DMS 273 treated with DMSO at 0.1 percent for 48 hours (cell line): ENCODE measurements at places on chromosomes 6 and 20.

DNA sequence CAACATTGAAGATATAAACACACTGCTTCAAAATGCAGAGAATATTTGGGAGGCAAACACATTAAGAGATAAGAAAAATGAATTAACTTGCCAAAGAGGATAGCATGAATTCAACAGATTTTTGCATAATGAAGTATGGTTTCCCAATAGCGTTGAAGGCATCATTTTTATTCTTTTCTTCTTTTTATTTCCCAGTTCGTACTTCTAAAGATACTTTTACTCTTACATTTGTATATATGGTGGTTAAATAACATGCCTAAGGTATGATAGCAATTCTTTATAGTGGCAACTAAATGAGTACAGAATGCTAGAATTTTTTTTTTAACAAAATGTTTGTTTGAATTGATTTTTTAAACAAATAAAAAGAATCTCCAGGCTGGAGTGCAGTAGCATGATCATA, 473.4 kb upstream of the MARCKS start:
- no peak for DNase-seq

DNA sequence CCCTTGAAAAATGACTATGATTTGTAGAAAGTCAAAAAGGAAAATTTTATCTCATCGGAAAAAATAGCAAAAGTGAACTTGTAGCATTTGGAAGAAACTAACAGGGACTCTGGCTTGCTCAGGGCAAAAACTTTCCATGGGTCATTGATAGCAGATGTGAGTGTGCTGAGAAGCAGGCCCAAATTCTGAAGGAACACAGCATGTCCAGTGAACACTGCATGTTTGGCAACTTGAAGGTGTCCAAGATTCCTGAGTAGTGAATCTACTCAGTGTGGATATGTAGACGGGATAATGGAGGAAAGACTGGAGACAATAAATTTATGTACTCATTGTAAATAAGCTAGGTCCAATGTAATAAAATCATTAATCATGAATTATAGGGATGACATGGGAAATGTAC, 8.2 kb downstream of the SLC17A2 start:
- DNase-seq = no peak

GRCh38 chr6:41272591-41273240, 13.8 kb downstream of the TREM1 start:
- DNase-seq = no peak

DNA sequence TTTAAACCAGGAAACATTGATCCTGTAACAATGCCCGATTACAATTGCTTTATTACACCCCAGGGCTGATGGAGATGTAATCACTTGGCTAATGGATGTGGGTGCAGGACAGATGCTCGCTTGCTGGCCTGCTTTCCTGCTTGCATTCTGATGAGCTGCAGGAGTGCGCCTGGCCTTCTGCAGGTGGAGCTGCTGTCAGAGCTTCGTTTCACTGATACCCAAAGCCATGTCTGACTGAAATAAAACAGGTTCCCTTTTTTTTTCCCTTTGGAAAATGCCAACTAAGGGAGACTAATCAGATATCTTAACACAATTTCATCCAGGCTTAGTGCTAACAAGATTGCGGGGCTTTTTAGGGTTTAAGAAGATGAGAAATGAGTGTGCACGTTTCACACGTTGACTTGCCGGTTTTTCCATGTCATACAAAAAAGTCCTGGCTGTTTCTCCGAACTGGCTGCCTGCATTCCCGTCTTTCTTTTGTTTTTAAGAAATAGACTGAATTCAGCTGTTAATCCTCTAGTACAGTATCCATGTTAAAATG, 60.7 kb downstream of the VAPB start:
- no peak for DNase-seq

DNA sequence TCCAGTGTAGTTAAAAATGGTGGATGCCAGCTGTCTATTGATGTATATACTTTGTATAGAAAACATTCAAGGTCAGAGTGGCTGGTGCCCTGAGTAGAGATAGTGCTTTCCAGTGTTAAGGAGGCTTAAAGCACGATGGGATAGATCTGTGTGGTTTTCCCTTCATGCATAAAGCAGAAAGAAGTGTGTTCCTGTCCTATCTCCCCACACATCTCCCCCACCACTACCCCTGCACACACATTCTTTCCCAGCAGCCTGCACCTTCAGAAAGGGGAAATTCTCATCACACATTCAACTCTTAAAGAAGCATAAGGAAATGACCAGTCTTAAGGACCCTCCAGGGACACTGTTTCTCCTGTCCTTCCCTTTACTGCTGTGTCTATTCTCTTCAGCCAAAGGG, 221.7 kb upstream of the TAB2 start:
- DNase-seq = no peak

DNA sequence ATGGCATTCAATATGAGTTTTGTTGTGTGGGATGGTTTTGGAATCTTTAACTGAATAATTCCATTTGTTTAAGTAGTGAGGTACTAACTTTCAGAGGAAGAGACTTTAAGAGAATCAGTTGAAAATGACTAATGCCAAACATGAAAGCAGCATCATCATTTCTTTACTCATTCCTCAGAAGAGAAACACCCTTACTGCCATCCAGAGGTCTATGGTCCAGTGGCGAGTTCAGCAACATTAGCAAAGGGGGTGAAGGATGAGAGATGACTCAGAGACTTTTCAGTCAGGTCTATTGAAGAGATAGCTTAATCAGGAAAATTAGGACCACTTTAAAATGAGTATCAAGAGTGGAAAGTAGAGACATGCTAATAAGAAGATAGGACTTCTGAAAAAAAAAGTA, 118.8 kb downstream of the COL19A1 start:
- DNase-seq = no peak

DNA sequence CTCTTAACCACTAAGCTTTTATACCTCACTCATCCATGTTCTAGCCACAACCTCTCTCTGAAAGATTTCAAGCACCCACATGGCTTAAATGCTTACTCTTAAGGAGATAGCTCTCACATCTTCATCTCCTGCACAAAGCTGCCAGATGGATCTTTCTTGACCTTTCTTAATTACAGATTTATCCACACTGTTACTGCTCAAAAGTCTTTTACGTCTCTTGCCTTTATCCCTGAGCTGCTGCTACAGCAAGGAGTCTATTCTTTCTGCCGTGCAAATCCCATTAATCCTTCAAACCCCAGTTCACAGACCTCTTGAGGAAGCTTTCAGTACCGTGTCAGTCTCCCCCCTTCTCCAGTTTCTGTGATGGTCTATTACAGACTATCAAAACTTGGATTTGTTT, 54.6 kb downstream of the B4GALT5 start:
- DNase-seq = no peak

- peak; percentile 96 for DNase-seq
These were observed 145.1 kb downstream of the PREX1 start for GRCh38 chr20:48682529-48683363.

DNA sequence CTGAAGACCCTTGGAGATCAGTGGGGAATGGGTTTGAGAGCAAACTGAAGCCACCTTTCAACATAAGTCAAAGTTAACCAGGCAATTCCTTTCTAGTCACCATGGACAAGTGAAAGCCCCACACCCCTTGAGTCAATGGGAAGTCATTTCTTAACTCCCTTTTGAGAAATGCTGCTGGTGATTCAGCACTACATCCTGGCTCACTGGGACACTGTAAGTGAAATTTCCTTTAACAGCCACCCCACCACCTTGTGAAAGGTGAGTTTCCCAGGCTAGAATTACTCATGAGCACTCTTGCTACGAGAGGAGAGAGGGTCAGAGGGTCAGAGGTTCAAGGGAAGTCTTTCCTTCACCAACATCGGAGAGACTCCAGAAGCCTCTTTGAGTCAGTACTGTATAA, 93.3 kb upstream of the MARCKS start:
- no peak for DNase-seq

DNA sequence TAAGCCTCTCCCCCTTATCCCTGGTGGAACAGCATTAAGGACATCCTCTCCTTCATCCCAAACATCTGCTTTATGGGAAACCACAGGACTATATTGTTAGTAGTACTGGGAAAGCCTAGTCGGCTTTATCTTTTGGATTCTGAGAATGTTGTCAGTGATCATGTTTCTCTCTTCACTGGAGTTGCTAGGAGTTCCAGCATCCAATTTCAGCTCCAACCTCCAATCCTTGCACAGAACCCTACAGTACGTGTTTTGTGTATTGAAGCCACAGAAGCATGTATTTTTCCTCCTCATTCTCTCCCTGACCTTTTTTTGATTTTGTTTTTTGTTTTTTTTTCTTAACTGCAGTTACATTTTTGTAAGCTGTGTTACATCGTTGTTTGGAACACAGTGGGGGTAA, 84.0 kb downstream of the PHACTR3 start:
- no peak for DNase-seq

GRCh38 chr6:169224716-169225115, 28.9 kb downstream of the THBS2 start:
- DNase-seq = no peak

GRCh38 chr6:43636308-43636659, 644 bp downstream of the MAD2L1BP start:
- no peak for DNase-seq

- no peak for DNase-seq
These were observed 232.8 kb downstream of the GRIK2 start for GRCh38 chr6:101626269-101626668.

DNA sequence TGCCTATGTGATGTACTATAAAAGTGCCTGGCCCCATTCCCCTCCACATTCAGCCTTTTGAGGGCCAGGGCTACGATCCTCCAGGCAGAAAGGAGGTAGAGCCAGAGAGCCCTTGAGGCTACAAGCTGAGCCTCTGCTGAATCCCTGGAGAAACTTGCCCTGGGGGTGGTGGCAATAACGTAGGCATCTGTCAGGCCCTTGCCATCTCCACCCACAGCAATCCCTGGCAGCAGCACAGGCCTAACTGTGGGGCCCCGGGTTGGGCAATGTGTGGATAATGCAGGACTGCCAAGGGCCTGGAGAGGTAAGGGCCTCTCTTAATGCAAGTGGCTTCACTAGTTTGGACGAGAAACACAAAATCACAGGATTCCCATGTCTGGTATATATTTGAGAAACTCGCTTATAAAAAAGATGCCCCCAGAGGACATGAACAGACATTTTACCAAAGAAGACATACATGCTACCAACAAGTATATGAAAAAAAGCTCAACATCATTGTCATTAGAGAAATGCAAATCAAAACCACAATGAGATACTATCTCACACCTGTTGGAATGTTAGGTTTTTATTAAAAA, 99.0 kb downstream of the QRSL1 start:
- DNase-seq = no peak

DNA sequence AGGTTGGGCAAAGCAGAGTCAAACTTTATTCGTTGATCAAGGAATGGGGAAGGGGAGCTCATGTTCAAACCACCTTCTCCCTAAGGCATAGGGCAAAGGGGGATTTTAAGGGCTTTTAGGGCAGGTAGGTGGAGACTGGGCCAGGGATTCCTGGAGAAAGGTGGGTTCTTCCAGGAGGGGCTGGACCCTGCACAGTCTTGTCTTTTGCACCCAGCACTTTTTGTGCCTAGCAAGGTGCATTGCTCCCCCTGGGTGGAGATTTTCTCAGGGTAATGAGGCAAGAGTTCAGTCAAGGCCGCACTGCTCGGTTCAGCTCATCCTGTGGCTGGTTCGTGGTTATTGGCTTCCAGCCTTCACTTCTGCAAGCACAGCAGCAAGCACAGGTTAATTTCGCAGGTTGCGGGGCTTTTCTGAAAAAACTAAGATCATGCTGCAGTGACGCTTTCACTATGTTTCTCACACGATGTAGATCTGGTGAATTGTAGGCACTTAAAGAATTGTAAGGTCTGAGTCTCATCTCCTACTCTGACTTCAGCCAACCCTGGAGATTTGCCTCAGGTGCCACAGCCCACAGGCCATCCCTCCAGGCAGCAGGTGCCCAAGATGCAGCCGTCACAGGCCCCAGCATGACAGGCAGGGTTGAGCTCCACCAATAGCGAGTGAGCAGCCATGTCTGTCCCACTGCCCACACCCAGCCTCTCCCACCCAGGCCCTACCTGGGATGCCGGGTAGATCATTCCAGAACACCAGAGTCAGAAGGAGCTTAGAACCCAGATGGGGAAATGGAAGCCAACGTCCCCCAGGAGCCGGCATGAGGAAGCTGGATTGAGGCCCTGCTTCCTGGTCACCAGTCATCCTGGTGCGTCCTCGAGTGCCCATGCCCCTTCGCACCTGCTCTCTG, 37.1 kb downstream of the SUN5 start:
- no peak for DNase-seq

DNA sequence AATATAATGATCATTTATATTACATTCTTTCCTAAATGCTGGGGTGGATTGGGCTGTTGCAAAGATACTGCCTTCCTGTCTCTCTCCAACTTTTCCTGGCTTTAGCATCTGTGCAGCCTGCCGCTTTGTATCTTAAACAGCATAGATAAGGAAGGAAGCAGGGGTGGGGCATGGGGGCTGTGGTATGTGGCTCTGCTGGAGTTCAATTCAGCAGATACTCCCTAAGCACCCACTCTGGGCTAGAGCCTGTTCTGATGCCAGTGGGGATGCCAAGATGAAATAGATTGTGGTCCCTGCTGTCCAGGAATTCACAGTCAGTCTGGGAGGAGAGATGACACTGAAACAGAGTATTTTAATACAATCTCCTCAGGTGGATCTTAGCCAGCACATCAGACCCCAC, 56.8 kb downstream of the EIF2S2 start:
- no peak for DNase-seq

DNA sequence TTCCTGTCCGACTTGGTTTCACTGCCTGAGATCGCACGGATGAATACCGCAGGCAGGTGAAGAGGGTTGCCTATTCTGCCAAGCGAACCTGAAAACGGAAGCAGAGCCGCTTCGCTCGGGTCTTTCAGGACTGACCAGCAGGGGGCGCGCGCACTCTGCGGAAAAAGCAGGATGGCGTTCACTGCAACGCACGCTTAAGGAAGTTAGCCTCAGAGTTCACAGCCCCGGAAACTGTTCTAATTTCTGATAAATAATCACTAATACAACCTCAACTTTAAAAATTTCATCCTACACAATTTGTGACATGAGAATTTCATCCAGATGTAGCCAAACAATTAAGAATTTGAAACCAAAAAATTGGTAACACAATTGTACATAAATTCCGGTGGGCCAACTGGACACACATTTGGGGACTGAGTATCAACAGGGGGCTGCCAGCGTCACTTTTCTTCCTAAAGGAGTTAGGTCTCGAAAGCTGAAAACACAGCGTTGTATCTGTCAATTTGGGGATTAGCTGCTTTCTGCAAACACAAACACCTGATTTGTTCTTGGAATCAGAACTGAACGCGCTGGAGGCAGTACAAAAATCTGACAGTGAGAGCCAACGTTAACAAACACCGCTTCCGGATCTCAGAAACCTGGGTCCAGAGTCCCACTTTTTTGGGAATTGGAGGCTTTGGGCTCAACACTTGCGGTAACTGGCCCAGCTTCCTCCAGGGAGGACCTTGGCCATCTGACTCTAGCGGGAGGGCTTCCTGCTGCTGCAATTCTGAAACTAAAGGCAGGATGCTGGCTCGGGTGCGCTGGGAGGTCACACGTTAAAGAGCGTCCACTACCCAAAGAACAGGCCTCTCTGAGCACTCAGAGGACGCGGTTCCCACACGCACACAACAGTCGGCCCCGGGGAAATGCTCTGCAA, 8.8 kb downstream of the PXDC1 start:
- no peak for DNase-seq

- peak; percentile 52 for DNase-seq
These were observed 2.0 kb downstream of the ZNF335 start for GRCh38 chr20:45969712-45970634.

- DNase-seq = no peak
These were observed 103.4 kb upstream of the AHI1 start for GRCh38 chr6:135600931-135601330.
